SK-N-DZ (cell line): ENCODE measurements at places on chromosomes 4 and X.

DNA sequence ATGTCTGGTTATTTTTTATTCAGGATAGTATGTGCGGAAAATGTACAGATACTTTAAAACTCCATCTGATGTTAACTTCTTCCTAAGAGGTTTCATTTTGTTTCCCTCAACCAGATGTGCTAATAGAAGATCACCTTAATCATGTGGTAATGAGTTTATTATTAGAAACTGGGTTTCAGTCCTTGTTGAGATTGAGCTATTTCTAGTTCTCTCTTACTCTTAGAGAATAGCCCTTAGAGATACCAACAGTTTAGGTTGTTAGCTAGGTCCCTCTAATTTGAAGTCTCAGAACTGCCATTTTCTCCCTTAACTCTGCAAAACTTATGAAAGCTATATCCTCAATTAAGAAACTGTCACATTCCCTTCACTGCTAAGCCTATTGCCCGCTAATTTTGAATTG, 13.0 kb downstream of the FAM47A start:
- DNase-seq: no peak

DNA sequence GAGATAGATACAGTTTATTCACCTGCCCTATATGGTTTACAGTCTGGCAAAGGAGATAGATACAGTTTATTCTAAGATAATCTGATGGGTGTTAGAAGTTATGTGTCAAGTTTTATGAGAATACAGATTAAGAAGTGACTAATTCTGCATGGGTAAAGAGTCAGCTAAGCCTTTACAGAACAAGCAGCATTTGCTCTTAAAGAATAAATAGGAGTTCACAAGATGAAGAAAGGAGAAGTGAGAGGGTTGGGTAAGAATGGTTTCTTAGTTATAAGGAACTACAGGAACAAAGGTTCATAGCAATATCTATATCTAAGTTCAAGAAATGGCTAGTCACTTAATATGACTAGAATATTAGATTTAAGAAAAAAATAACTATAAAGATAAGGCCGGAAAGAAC, 47.6 kb downstream of the THOC2 start:
- DNase-seq: no peak

- DNase-seq: no peak
Measured at GRCh38 chr4:161651586-161651985, 512.2 kb downstream of the FSTL5 start.

GRCh38 chr4:102694791-102695190, 66.0 kb downstream of the MANBA start:
- DNase-seq: no peak

- DNase-seq: peak; percentile 88
Measured at GRCh38 chrX:154369449-154370299, 4.8 kb downstream of the FLNA start.

GRCh38 chr4:7818399-7818911, 121.2 kb downstream of the AFAP1 start:
- no peak for DNase-seq

- peak; percentile 52 for DNase-seq
Measured at GRCh38 chr4:5956285-5957021, 61.8 kb downstream of the C4orf50 start.
